ENCODE measurements at places on chromosomes 2 and 18.

GRCh38 chr18:79781331-79781941 is 16.3 kb upstream of the KCNG2 start:
- DNase-seq = no peak

GRCh38 chr18:40534723-40535122 is 1420.3 kb upstream of the PIK3C3 start:
- no peak for DNase-seq

GRCh38 chr2:7424481-7424880 is 507.3 kb downstream of the RNF144A start:
- DNase-seq = no peak

- no peak for DNase-seq
These were observed 19.4 kb downstream of the CDH20 start for GRCh38 chr18:61352611-61353010.

DNA sequence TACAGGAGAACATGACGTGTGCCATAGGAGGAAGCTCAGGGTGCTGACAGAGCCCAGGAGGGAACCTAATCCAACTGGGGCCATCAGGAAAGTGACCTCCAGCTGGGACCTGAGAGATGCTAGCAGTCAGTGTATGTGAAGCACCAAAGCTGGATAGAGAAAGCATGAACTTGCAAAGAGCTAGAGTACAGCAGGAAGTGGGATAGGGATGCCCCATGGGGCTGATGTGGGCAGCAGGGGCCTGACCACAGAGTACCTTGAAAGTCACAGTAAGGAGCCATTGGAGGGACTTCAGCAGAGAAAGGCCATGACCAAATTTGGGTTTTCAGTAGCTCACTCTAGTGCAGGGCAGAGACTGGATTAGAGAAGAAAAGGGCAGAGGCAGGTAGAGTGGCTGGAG is 91.6 kb upstream of the TTC39C start:
- no peak for DNase-seq
